ENCODE measurements at places on chromosomes 4 and X.

- no peak for DNase-seq
Measured at GRCh38 chr4:28621591-28621990, 1761.0 kb downstream of the STIM2 start.

GRCh38 chrX:128634754-128635153 lies 582.6 kb upstream of the ACTRT1 start:
- DNase-seq: no peak

GRCh38 chrX:87616371-87616770 lies 98.8 kb downstream of the KLHL4 start:
- no peak for DNase-seq

DNA sequence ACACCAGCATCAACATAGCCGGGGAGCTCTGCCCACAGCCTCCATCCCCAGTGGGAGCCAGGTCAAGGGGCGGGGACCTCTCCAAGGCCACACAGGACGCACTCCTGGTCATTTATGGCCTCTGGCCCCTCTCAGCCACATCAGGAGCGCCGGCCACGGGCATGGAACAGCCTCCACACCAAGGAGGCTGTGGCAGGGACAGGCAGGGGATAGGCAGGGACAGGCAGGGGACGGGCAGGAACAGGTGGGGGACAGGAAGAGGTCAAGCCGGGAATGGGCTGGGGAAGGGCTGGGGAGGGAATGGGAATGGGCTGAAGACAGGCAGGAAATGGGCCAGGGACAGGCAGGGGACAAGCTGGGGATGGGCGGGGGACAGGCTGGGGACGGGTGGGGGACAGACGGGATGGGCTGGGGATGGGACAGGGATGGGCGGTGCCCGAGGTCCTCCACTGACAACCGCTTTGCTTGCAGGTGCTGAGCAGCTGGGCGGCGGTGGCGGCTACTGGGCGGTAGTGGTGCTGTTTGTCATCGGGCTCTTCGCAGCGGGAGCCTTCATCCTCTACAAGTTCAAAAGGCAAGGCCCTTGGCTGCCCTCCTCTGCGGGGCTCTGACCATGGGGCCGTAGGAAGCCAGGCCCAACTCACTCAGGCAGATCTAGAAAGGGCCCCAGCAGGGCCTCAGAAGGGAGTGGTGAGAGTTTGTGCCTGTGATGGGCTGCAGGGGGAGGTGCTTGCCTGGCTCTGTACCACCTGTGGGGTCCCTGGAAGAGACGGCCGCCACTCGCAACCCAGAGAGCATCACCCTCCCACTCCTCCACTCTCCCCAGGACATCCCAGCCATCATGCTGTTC lies 205.6 kb downstream of the AFAP1 start:
- no peak for DNase-seq

DNA sequence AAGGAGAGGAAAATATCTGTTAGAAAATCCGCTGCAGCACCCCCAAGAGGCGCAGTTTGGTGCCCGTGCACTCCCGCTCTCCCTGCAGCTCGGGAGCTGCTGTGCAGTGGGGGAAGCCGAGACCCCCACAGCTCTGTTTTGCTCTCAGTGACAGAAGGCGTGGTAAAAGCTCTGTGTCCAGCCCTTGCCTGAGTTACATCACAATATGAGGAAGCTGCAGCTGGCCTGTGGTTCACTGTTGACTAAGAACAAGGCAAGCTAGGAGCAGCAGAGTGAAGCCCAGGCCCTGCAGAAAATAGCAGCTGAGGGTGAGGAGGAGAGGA lies 88.5 kb upstream of the ADRA2C start:
- DNase-seq: no peak

DNA sequence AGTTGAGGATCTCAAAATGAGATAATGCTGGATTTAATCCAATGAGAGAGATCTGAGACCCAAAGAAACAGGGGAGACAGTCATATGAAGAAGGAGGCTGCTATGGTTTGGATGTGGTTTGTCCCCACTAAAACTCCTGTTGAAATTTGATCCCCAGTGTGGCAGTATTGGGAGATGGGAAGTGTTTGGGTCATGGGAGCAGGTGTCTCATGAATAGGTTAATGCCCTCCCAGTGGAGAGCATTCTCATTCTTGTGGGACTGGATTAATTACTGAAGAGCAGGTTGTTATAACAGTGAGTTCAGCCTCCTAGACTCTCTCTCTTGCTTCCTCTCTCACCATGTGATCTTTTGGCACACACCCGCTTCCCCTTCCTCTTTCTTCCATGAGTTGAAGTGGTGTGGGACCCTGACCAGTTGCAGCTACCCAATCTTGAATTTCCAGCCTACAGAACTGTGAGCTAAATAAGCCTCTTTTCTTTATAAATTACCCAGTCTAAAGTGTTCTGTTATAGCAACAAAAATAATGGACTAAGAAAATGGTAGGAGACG lies 70.3 kb downstream of the PPEF2 start:
- peak; percentile 38 for DNase-seq

DNA sequence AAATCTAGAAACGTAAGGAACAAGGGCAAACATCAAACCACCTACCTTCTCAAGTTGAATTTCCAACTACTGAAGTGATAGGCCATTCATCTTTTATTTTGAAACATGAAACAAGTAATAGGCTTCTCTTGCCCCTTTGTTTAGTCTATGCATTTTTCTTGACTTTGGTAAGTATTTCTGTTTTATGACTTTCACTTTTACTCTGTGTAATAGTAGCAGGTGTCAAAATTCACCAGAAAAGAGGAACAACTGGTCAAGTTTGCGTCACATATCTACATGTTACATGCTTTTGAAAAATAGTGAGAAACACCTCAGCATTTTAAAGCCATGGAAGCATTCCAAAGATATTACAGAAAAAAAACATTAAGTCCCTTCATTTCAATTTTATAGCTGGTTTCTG lies 157.1 kb upstream of the FTHL17 start:
- DNase-seq: no peak

DNA sequence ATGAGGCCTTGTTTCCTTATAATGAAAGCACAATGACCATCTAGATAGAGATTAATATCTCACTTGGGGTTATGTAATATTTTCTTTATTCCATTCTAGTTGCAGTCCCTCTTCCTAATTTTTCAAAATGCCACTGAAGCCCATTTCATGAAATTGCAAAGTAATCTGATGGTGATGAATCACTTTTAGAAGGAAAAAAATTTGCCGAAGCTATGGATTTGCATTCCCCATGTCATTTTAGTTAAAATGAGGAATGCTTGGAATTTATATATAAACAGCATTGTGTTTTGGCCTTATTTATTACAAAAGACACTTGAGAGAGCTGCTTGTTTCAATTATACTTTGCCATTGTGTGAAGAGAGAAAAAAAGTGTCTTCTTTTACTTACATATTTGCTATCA lies 241.7 kb upstream of the TEX13A start:
- no peak for DNase-seq

- no peak for DNase-seq
Measured at GRCh38 chrX:115409551-115409950, 120.0 kb downstream of the LUZP4 start.

DNA sequence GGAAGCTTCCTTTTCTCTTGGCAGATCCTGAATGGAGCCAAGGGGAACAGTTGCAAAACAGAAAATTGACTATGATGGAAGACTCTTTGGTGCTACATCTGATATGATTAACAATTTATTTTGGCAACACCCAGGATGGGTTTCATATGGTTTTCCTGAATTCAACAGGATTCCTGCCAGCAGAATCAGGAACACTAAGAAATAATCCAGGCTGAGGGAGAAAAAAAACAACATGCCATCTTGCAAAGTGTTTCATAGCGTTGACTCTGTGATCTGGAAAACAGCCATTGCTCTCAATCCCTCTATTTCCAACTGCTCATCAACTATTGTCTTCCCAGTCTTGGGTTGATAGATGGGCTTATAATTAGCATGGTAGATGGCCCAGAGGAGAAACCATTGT lies 303.8 kb upstream of the KLF3 start:
- DNase-seq: no peak

DNA sequence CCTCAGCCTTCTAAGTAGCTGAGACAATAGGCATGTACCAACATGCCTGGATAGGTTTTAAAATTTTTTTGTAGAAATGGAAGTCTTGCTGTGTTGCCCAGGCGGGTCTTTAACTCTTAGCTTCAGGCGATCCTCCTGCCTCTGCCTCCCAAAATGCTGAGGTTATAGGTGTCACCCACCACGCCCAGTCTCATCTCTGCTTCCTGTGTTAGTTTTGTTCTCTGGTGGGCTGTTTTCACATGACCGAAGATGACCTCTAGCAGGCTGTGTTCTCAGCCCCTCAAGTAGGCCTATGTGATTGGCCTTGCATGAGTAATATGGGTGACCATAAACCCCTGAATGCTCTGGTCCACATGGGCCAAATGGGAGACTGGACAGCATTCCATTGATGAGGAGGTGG lies 56.8 kb upstream of the MSANTD1 start:
- DNase-seq: no peak

DNA sequence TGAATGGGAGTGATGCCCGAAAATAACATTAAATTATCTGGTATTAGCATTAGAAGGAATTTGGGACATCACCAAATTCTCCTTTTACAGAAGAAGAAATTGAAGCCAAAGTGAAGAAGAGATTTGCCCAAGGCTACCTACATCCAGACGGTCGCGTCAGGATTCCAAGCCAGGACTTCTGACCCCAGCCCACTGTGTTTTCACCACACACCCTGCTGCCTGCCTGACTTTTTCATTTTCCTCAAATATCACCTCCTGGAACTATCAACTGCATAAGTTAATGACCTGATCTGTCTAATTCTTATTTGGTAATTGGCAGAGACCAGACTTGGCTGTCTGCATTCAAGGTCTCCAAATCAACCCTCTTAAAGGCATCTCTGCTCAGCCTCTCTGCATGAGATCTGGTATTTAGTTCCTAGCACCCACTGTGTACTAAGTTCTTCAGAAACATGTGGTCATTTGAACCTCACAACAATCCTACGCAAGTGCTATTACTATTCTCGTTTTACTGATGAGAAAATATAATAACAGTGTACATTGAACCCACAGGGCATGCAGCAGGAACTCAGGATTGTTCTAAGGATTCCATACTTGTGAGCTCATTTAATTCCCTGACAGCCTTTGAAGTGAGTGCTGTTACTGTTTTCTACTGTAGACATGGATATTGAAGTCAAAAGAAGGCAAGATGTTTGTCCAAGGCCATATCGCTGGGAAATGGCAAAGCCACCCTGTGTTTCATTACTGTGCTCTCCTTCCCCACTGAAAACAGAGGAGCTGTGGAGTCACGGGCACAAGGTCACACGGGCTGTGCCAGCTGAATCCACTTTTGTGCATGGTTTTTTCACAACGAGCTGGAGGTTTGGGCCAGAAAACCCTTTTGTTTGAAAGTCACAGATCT lies 195.2 kb upstream of the C1QTNF7 start:
- DNase-seq: no peak

DNA sequence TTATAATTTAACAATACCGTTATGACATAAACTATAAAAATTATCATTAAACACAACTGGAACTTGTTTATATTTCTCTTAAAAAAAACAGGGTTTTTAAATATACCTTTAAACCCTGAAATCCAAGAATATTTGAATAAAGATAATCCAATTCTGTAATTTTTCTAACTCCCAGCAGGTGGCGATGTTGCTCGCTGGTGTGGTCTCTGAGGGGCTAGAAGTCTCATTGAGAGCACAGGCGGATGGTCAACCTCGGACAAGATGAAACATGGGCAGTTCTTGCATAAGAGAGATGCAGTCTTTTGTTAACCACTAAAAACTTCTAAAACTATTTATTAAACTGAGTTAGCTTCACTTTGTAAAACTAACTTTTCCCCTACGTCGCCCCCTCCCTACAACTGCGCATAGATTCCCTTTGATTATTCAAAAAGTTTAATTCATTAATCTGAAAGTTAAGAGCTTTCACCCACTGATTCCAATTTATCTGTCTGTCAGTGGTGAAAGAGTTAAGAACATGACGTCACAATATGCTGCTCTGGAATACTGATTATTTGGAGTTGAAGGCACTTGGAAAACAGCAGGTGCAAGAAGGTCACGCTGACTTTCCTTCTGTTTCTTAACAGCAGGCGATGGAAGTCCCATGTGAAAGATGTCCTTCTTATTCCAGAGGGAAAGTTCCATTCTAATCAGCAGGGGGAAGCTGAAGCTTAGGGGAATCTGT lies 29.5 kb downstream of the DMP1 start:
- DNase-seq: peak; percentile 17

GRCh38 chr4:149701435-149702156 lies 114.0 kb downstream of the IQCM start:
- no peak for DNase-seq

DNA sequence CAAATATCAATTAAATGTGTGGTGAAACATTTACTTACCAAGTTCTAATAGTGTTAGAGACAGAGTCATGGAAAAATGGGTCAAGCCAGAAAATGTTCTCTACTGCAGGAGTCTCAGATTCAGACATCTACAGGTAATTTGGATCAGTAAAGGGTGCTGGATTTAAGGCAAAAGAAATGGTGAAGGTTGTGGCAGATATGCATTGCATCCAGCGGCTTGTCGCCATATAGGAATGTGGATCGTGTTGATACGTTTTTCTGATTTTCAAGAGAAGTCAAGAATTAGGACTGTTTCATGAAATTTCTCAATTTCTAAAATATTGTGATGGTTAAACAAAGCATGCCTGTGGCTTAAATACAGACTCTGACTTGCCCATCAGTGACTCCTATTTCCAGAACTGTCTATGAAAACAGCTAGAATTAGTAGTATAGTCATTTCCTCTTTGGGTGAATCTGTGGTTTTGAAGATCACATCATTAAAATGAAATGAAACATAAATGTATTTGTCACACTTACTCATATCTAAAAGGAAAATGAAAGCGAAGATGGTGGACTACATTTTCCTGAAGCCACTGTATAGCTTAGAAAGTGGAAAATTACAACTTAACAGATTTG lies 110.1 kb upstream of the VEGFC start:
- DNase-seq: no peak

DNA sequence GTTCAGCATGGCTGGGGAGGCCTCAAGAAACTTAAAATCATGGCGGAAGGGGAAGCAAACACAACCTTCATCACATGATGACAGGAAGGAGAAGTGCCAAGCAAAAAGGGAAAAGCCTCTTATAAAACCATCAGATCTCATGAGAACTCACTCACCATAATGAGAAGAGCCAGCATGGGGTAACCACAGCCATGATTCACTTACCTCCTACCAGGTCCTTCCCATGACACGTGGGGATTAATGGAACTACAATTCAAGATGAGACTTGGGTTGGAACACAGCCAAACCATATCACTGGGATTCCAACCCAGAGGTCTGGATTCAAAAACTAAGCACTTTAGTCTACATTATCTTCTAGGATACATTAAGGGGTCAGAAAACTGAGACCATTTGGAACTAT lies 609.6 kb upstream of the SPANXN1 start:
- no peak for DNase-seq

DNA sequence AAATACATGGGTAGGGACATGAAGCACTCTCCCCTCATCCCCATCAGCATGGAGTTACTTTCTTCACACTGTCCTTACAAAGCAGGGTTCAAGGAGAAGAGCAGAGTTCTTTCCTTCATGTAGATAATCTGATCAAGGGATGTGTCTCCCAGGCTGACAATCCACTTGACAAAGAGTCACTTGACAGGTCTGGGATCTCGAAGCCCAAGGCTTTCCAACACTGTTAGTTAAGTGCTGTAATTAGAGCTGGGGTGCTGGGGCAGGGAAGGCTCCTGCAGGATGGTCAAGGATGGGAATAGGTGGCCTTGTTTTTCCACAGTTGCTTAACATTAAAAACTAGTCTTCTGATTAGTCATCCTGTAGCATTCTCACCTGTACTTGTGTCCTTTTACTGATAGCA lies 38.0 kb downstream of the CCNG2 start:
- DNase-seq: no peak

- DNase-seq: no peak
Measured at GRCh38 chrX:10649265-10649664, 28.9 kb upstream of the MID1 start.
